Dorsolateral prefrontal cortex (tissue), 122 donors: ENCODE measurements at places on chromosomes 7 and 10. TPM values are rescaled to one million over a fixed set of nuclear protein-coding genes. Genes with fewer than 3 reads are reported as not detected.

Gene ABCB4
- 0.50 TPM for total RNA-seq

Gene IL15RA
- 3.1 TPM for total RNA-seq

Gene CLDN3
- not detected for total RNA-seq

Gene IDE
- total RNA-seq = 23.5 TPM

Gene PRPS1L1
- total RNA-seq = not detected

Gene NCF1
- 1.7 TPM for total RNA-seq

Gene OR13A1
- total RNA-seq = 0.18 TPM

Gene TRPV5
- total RNA-seq = not detected

Gene METTL27
- total RNA-seq = 2.4 TPM

Gene HOXA2
- total RNA-seq = not detected

Gene FKBP6
- total RNA-seq = not detected

Gene PHYHIPL
- total RNA-seq = 142 TPM

Gene BLVRA
- total RNA-seq = 48.8 TPM

Gene SHH
- total RNA-seq = 4.5 TPM

Gene HPSE2
- 11.2 TPM for total RNA-seq

Gene GPR22
- total RNA-seq = 45.4 TPM

Gene ENKUR
- 11.2 TPM for total RNA-seq

Gene MOGAT3
- not detected for total RNA-seq

Gene NACAD
- 107 TPM for total RNA-seq

Gene SPDYE9
- not detected for total RNA-seq

Gene ENTPD1
- 12.5 TPM for total RNA-seq

Gene KNDC1
- total RNA-seq = 96.1 TPM

Gene TSPAN33
- total RNA-seq = 26.8 TPM

Gene IL6
- total RNA-seq = 1.9 TPM

Gene FBH1
- 54.5 TPM for total RNA-seq

Gene CDCA7L
- total RNA-seq = 11.5 TPM

Gene AGAP9
- total RNA-seq = 14.8 TPM

Gene CPED1
- total RNA-seq = 4.4 TPM

Gene TMEM130
- 277 TPM for total RNA-seq

Gene LAMB4
- total RNA-seq = 0.43 TPM

Gene RAB19
- not detected for total RNA-seq

Gene NEURL1
- total RNA-seq = 70.2 TPM

Gene CTTNBP2
- total RNA-seq = 60.1 TPM

Gene EGR2
- 2.9 TPM for total RNA-seq

Gene SPDYE2
- 0.84 TPM for total RNA-seq

Gene CCSER2
- total RNA-seq = 120 TPM

Gene ENTPD7
- total RNA-seq = 5.8 TPM

Gene GPR15LG
- total RNA-seq = not detected
